NCI-H187 (cell line): ENCODE measurements at places on chromosomes 2 and 18.

GRCh38 chr2:237012004-237012403 lies 73.7 kb upstream of the COPS8 start:
- no peak for DNase-seq

- peak; percentile 32 for DNase-seq
Measured at GRCh38 chr2:47535073-47535472, 132.1 kb downstream of the MSH2 start.

- DNase-seq, result no peak
Measured at GRCh38 chr18:46449033-46449432, 208.0 kb downstream of the LOXHD1 start.

- DNase-seq, result no peak
Measured at GRCh38 chr2:237486819-237487448, at the start of gene MLPH. Gene MLPH (plus strand): TSS chr2:237487251. CDS start chr2:237493427, 6,176 bp downstream.

DNA sequence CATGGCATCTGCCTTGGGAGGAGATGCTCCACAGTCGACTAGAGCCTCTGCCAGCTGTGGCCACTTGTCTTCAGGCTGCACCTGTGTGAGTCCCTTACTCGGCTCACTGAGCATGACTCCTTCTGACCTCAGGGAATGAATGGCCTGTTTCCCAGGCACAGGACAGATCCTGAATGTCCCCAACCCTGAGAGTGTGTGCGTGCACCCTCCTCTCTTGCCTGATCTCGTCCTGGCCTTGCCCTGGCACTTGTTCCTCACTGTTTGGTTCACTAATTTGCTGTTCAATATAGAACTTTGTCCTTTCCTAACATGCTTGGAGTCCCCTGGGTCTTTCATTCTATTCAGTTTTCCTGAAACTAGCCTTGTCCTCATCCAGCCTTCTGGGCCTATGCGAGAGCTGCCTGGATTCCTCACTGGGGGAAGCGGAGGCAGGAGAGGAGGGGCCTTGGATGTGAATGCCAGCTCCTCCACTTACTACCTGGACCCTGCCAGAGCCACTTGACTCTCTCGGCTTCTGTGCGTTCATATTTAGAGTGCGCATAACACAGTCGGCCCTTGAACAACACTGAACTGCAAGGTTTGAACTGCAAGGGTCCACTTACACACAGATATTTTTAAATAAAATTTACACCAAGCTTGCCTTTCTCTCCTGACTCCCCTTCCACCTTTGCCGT lies 184.8 kb downstream of the ACKR3 start:
- no peak for DNase-seq

DNA sequence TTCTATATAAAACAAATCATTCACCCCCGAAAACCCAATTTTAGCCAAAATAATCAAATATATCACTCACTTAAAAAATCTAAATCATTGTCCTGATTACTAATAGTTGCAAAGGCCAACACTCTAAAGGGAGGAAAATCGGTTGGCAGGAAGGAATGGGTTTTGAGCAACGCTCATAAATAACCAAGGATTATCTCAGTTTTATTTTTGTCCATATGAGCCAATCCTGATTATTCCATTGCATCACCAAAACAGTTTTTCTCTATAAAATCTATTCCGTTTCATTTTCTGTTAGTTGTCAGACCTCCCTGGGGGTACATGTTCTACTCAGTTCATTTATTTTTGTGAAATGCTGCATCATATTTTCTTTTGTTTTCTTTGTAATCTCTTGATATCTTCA lies 174.1 kb downstream of the LRATD1 start:
- DNase-seq, result no peak

GRCh38 chr18:68740966-68741365 lies 26.1 kb upstream of the TMX3 start:
- DNase-seq, result no peak

GRCh38 chr2:143955401-143956065 lies 564.4 kb downstream of the ZEB2 start:
- no peak for DNase-seq

DNA sequence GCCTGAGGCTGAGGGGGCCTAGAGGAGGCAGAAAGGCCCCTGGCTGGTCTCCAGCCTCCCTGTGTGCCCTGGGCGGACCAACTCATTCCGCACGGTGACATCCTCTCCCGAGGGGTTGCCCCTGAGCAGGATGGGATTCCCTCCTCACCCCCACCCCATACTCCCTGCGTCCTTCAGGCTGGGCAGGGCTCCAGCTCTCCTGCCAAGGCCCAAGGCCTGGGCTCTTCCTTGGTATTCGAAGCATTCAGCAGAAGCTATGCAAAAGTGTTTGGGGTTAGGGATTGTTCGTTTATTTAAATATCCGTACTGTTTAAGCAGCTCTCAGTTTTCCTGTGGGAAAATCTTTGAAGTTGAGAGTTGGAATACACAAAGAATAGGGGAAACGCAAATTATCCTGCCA lies 113.1 kb upstream of the RAB12 start:
- no peak for DNase-seq

DNA sequence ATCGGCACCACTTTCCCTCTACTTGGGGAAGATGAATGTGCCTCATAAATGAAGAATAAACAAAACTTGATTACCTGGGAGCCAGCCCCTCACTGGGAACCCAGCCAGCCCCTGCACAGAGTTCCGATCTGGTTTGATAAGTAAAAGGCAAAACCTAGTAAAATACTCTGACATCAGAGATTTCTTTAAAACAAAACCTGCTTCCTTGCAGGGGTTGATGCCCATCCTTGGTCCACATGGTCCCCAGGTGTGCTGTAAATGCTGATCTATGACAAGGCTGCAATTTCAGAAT lies 218.8 kb upstream of the APCDD1 start:
- no peak for DNase-seq

GRCh38 chr2:190553254-190553653 lies 18.7 kb upstream of the NEMP2 start:
- DNase-seq, result peak; percentile 48

GRCh38 chr2:208546860-208547650 lies 140.5 kb downstream of the PTH2R start:
- no peak for DNase-seq

DNA sequence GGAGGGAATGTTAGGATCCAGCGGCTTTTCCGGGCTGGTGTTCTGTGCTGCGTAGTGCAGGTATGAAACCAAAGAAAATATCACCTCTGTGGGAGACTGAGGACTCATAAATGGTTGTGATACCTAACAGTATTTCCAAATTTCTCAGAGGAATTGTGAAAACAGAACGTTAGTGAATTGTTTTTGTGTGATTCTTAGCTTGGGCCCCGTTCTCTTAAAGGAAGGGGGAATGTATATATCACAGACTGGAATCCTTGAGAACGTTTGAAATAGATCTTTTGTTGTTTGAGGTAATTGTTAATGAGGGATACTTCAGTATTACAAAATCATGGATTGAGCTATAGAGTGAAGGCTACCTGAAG lies 834 bp downstream of the ZNF638 start:
- no peak for DNase-seq

DNA sequence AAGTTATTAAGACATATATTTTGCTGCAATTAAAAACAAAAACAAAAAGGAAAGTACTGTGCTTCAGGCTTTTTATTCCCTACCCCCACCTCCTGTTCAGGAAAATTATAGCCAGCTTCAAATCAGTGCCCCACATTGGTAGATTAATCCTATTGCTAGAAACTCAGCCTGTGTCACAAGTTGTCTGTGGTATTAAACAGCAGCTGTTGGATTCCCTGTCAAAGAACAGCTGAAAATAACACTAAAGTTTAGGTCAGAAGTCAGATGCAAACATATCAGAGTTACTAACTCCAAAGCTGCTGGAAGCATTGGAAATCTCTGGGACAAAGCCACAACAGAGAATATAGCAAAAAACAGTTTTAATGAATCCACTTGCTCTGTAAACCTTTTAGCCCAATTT lies 818 bp upstream of the CCDC141 start:
- no peak for DNase-seq

GRCh38 chr18:79786304-79786703 lies 11.4 kb upstream of the KCNG2 start:
- no peak for DNase-seq

DNA sequence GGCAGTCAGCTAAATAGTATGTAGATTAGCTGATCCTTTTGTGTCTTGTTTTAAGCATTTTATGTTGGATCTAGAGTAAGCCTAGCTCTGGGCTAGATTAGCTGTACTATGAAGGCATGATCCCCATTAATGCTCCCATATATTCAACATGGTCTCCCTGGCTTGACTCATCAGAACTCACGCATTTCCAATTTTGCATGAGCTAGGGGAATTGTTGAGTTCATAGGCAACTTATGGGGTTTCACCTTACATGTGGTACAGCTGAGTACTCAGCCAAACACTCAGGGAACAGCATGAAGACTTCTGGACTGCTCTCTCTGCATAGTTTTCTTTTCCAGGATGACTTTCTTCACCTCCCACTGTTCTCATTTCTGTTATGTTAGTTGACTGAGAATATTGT lies 248.2 kb downstream of the TMX3 start:
- DNase-seq, result no peak

GRCh38 chr2:79139423-79139822 lies 19.1 kb downstream of the REG1A start:
- DNase-seq, result no peak

- no peak for DNase-seq
Measured at GRCh38 chr2:221747289-221747972, 175.3 kb upstream of the EPHA4 start.

GRCh38 chr2:176934869-176935415 lies 277.7 kb upstream of the HNRNPA3 start:
- no peak for DNase-seq

- no peak for DNase-seq
Measured at GRCh38 chr2:129203331-129203730, 776.1 kb upstream of the RAB6C start.

- DNase-seq, result no peak
Measured at GRCh38 chr18:12053289-12053688, 40.4 kb upstream of the ANKRD62 start.

GRCh38 chr2:39419282-39420223 lies 17.5 kb downstream of the MAP4K3 start:
- no peak for DNase-seq

- no peak for DNase-seq
Measured at GRCh38 chr18:8977166-8977565, 125.3 kb upstream of the NDUFV2 start.

DNA sequence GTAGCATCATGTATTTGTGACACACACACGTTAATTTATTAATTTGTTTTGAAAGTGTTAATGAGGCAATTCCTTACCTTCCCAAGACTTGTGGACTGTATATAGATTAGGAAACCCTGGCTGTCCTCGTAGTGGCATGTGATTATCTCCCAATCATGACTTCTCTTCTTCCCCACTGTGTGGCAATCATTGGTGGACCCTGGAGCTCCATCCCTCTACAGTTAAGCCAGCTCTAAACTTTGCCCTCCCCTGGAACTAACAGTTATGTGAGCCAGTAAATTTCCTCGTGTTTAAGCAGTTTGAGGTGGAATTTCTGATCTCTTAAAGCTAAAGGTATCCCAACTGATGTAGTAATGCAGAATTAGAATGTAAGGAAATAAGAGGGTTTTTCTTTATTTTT lies 22.0 kb downstream of the GALNT1 start:
- DNase-seq, result no peak

DNA sequence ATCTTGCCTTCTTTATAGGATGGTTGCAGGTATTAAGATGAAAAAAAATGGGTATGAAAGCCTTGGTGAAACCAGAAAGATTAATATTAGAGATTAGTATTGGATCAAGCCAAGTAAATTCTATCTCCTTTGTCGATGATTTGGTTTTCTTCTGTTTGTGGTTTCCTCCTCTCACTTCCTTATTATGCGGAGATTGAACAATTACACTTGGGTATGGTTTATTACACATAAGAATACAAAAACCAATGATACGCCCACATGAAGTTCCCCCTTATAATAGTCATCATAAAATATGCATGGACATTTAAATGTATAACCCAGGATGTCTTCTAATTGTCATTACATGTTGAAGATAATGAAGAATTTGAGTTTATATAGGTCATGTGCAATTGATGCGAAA lies 4.9 kb downstream of the LTBP1 start:
- DNase-seq, result no peak

DNA sequence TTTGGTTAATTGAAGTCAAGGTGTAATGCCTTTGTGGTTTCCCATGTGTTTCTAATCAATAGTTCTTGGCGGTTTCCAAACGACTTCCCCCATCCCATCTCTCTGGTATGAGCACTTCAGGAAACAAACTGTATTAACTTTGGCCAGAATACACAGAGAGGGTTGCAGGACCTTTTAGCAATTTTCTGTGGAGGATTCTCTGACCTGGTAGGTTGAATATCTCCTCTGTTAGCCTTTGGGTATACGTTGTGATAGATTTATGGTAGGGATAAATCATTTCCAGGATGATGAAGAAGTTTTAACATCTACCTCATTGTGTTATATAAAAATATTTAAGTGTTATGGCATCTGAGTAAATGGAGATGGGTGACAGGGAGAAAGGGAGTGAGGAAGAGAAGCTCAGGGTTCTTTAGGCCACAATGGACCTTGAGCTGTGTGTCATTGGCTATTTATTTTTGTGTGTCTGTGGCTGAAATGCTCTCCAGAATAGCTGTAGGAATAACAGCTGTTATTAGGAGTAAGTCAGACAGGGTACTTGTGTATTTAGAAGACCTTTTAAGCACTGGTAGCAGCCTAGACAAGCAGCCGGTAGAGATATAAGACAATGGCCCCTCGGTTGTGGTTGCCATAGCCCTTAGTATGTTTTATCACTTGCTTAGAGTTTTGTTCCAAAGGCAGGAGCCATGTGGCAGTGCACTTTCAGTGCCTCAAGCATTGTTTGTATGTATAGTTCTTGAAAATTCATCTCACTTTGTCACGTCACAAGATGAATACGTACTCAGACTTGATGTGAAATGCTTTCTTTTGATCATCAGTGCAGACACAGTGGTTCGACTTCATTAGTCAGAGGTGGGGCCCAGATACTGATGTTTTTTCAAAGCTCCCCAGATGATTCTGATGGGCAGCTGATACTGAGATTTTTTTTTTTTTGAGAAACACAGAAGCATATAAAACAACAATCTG lies 91.1 kb downstream of the FMNL2 start:
- no peak for DNase-seq

DNA sequence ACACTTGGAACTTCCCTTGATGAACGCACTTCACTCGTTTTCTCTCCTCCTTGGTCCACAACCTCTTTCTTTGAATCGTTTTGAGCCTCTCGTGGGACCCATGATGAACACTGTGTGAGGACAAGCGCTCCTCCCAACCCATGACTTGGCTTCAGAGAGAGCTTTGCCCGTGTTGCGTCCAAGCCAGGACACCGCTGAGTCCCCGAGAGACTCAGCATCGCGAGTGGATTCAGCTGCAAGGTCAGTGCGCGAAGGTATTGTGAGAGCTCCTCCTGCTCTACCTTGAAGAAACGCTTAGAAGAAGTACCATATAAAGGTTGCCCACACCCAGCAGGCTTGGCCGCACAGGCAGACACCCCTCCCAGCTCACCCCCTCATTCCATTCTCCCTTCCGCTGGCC lies 58.7 kb downstream of the ZNF516 start:
- DNase-seq, result no peak

- peak; percentile 7 for DNase-seq
Measured at GRCh38 chr18:24878289-24878688, 417.9 kb downstream of the HRH4 start.

- no peak for DNase-seq
Measured at GRCh38 chr2:25053041-25053440, 11.2 kb downstream of the EFR3B start.
